ENCODE measurements at places on chromosomes 1 and 21.

DNA sequence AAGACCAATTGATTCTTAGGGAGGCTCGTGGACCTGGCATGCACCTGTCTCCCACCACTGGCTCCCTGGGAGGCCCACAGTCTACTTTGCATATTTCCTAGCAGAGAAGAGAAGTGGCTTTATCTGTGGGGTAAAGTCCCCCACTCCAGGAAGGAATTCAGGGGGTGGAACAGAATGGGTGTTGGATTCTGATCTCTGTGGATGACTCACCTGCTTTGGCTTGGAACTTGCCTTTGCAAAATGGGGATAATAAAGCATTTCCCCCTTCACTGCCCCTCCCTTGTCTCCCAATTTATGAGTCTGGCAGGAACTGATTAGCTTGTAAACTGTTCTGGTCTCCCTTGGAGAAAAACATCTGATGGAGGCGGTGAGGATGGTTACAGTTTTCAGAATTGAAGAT is 21.2 kb upstream of the OTUD3 start:
- peak; percentile 31 for DNase-seq

DNA sequence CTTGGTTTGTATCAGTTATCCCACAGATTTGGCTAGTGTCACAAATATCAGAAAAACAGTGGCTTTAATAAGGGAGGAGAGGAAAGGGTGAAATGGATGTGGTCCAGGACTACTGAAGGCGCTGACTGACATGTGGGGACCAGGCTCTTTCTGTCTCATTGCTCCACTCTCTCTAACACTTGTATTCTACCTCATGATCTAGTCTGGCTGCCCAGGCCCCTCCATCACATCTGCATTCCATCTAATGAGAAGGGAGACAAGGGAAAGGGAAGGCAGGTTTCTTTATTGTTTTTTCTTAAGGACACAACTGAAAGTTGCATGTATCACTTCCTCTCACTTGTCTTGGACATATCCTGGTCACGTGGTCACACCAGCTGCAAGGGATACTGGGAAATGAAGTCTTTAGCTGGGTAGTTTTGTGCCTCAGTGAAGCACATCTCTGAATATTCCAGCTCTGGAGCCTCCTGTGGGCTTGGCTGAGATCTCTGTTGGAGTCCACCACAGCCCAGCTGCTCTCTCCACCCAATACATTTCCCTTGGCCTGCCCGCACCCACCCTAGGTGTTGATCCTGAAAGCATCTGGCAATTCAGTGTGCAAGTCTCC is 42.0 kb upstream of the PADI2 start:
- no peak for DNase-seq

GRCh38 chr1:19229229-19229628 is 19.2 kb upstream of the UBR4 start:
- no peak for DNase-seq

- no peak for DNase-seq
Observed at GRCh38 chr1:5109633-5110032, 455.2 kb downstream of the AJAP1 start.

Data from mucosa of gallbladder (tissue), 1 donor.